ENCODE measurements at places on chromosomes 11 and 22. TPM values are rescaled to one million over a fixed set of nuclear protein-coding genes. Genes with fewer than 3 reads are reported as not detected.

GRCh38 chr22:47225080-47225930 is 462.9 kb downstream of the TBC1D22A start:
- DNase-seq, result no peak

DNA sequence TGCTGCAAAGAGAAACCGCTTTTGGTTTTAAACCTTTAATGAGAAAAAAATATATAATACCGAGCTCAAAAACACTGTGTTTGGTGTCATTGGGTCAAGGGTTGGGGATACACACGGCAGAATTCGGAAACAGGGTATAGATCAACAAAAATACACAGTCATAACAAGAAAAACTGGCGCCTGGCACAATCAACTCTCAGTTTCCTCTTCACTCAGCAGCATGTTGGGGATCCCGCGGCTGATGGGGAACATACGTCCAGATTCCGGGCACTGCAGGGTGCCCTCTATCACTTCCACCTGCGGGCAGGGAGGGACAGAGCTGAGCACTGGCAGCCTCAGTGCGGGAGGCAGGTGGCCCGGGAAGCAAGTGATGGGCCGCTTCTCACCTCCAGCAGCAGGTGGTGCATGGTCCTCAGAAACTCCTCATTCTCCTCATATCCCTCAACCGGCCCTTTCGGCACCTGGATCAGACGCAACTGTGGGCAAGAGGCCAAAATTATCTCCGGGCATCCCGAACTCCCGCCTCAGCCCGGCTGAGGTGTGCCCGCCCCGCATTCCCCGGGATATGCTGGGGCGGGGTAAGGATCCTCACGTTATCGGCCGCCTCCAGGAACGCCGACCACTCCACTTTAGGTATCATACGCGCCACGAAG is 561 bp downstream of the TRMT112 start:
- no peak for DNase-seq

GRCh38 chr11:73312851-73313327 is 4.8 kb downstream of the ARHGEF17 start:
- DNase-seq, result no peak

DNA sequence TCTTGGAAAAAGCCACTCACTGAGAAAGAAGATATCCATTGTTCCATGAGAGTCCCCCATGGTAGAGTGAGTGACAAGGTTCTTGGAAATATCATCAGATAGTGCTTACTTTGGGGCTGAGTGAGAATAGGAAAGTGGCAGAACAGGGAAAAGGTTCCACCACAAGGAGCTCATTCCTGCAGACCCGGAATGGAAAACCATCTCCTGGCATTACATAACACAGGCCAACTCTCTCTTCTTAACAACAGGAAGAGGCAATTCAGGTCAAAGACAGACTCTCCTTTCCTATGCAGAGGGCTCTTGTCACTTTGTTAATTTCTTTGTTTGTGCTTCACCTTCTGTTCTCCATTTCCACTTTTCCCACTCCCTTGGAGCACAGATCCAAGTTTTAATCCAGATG is 259.7 kb downstream of the KIRREL3 start:
- no peak for DNase-seq

GRCh38 chr11:111305162-111305802 is 6.9 kb downstream of the POU2AF3 start:
- DNase-seq, result no peak

GRCh38 chr11:2765491-2765890 is 65.7 kb upstream of the KCNQ1OT1 start:
- no peak for DNase-seq

- no peak for DNase-seq
Observed at GRCh38 chr11:103805688-103806009, 230.8 kb upstream of the DDI1 start.

DNA sequence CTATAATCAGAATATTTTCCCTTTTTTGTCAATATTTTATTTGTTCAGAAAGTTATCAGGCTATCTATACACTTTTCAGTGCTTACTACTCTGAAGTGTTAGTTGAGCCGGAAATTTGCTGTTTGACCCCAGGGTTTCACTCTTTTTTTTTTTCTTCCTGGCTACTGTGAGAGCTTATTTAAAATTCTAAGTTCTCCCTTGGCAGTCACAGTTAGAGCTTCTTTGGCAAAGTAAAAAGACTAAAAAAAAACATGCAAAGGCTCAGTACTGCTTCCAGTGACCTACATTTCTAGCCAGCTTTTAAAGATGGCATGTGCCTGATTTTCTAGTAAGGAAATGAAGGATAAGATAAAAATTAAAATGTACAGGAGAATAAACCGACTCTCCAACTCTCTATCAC is 48.4 kb downstream of the ELP4 start:
- no peak for DNase-seq

- DNase-seq, result peak; percentile 29
Observed at GRCh38 chr11:125873881-125874555, 13.4 kb upstream of the HYLS1 start.

GRCh38 chr22:49170053-49170452 is 657.6 kb downstream of the BRD1 start:
- DNase-seq, result no peak

- DNase-seq, result no peak
Observed at GRCh38 chr11:130029137-130029536, 26.5 kb upstream of the PRDM10 start.

GRCh38 chr22:25747245-25747944 is 5.4 kb downstream of the MYO18B start:
- DNase-seq, result peak; percentile 81

DNA sequence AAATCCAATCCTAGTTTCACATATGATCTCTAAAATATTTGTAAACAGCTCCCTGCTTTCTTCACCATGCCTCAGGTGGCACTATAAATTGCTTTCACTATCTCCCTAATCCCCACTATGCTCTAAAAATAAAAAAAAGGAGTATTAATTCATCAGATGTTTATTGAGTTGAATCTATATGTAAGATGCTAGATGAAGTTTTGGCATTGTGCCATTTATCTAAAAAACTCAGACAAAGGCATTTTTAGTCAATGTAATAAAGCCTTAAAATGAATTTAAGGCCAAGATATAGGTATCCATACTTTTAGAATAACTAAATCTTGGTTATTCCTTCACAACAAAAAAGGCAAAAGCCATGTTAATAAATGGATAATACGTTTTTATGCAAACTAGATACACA is 373.9 kb downstream of the ETS1 start:
- DNase-seq, result no peak

GRCh38 chr11:61899146-61899841 is 7.9 kb upstream of the FADS3 start:
- peak; percentile 84 for DNase-seq

GRCh38 chr11:15965562-15966250 is 390.6 kb downstream of the SOX6 start:
- no peak for DNase-seq

Gene ARHGEF12
- total RNA-seq, result 20.4 TPM

Gene RTN4RL2
- total RNA-seq, result not detected

Gene C11orf52
- not detected for total RNA-seq

Gene LMF2
- 25.4 TPM for total RNA-seq

Gene CLCF1
- 7.1 TPM for total RNA-seq

Gene BIRC3
- 24.7 TPM for total RNA-seq

Gene CDC42EP1
- 11.8 TPM for total RNA-seq

Gene MRPL16
- 55.0 TPM for total RNA-seq

Gene PGA5
- total RNA-seq, result not detected

Gene MMP3
- total RNA-seq, result 0.36 TPM

Gene BEST1
- not detected for total RNA-seq

Gene OTOG
- not detected for total RNA-seq

Gene LBHD1
- total RNA-seq, result 6.0 TPM
